Activated CD8-positive, alpha-beta memory T cell treated with anti-CD3 and anti-CD28 coated beads, Interleukin-2, amount 50 U/mL, for 48 hours (primary cell): ENCODE measurements at places on chromosomes 11 and 22.

DNA sequence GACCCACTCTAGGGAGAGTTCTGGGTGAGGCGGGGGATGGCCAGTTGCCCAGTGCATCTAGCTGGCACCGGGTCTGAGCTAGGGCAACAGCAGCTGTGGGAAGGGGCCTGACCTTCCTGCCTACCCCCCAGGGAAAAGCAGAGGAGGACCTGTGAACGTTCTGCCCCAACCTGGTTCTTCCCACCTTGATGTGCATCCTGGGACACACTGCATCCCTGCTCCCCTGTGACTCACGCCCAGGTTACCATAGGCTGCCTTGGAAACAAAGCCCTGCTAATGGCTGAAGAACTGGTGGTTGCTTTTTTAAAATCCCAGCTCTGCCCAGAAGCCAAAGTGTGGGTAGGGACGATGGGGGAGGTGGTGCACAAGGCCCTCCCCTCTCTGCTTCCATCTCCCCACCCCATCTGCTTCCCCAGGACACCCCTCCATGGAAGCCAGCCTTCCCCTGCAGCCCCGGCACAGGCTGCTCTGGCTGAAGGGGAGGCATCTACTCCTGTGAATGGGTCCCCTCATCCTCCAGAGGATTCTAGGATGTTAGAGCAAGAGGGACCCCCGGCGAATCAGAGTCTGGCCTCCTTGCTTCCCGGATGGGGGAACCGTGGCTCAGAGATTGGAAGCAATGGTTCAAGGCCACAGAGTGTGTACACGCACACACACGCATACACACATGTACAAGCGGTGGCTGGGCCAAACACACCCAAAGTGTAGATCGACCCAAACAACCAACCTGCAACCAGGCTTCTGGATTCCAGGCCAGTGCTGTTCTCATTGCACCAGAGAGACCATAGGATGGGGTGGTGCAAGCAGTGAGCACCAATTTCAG, 7.6 kb upstream of the C11orf96 start:
- DNase-seq = no peak

DNA sequence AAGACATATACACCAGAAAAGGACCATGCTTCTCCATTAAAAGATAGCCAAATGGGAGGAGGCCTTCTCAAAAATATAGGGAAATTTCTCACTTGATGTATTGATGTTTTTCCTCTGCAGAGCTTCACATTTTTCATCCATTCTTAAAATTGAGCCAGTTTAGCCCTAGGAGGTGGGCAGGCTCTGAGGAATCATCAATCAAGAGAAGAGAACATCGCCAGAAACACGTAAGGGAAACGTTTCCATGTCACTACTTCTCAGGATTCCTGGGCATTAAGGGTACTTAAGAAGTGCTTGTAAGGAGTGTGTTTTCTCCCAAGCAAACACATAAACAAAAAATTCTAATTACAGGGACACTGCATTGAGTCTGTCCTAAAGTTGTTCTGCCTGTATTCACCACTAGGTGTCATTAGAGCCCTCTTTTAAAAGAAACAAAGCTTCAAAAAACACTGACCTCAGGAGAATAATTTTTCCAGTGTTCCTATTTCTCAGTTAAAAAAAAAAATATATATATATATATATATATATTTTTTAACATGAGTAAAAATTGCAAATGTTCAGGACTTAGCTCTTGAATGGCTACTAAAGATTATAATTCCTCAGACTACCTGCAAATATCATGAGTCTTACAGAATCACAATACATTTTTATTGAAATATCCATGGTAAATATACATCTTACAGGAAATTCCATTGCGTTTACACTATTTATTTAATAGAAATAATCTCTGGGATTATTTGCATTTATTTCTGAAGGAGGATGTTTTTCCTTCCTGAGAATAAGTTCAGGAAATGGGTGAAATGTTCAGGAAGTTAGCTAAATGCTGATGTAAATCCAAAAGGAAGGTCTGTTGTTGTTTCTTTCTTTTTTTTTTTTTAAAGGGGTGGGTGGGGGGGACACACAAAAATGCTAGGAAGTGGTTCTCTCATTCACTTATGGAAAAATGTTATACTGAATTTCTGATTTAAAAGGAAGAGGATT, 16.0 kb downstream of the FZD4 start:
- no peak for DNase-seq

GRCh38 chr22:17269224-17269606, 50.0 kb upstream of the ADA2 start:
- DNase-seq = no peak

- DNase-seq = no peak
These were observed 898 bp downstream of the ZNF215 start for GRCh38 chr11:6927030-6927617.
